A172 (cell line): ENCODE measurements at places on chromosomes 12 and 14. TPM values are rescaled to one million over a fixed set of nuclear protein-coding genes. Genes with fewer than 3 reads are reported as not detected.

DNA sequence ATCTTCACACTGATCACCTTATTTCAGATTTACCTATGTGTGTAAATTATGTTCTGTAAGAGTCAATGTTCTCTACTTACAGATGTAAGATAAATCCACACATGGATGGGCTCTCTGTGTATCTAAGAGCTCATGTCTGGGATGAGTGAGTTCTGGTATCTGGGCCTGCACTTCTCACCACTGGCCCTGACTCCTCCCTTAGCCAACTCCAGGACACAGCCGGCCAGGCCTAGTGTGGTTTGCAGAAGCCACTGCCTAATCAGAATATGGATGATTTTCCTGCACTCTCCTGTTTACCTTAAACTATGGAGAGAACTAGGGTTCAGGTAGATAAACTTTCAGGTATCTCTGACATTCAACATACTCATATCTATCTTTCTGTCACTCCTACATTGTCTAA is 1284.8 kb downstream of the TMEM121 start:
- no peak for DNase-seq

Gene ANKS1B
- 0.24 and 0.55 TPM in 2 replicates for total RNA-seq

- DNase-seq: no peak
These were observed 142.6 kb downstream of the EMP1 start for GRCh38 chr12:13339091-13339490.

DNA sequence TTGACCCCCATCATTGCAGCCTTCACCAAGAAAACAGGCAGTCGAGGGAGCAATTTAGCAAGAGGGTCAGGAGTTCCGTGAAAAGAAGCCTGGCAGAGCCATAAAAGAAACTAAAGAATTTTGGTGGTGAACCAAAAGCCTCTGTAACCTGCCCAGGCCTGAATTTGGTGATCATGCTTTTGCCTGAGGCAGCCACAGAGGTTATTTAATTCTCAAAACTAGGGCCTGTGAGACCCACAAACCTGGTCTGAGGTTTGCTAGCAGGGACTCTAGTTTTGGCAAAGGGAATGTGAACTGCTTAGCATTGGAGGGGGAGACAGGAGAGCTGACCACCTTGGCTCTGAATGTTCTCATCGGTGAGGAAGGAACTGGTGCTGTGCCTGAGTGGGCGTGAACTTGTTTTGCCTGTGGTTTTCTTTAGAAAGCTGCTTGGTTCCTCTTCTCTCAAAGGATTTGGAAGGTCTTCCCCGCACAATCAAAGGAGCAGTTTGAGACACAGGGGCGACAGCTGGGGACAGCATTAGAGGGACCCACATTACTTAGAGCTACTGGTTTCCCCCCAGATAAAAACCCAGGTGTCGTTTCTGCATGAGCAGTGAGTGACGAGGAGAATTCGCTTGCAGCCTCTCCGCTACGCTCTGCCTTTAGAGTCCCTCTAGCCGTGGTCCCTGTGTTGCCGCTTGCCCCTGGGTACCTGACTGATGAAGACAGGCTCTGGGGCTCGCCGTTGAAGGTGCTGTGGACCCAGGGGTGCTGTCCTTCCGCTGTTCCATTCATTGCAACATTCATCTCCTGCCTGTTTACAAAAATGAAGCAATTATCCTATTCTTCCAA is 12.6 kb upstream of the WNT5B start:
- DNase-seq: no peak

DNA sequence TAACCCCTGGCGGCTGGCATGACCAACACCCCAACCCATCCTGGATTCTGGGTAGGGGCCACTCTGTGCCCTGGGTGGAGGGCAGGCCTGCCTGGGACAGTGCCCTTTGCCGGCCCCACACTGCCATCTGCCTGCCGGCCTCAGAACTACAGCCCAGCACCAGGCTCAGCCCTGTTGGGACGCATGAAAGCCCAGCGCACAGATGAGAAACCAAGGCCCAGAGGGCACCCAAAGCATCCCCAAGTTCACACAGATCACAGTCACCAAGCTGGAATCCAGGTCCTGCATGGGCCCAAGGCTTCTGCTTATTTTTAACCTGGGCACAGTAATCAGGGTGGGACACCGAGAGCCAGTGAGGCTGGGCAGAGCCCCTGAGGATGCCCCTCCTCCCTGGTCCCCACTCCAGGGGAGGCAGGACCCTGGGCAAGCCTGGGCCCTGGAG is 26.2 kb downstream of the RFLNA start:
- peak; percentile 32 for DNase-seq

Gene FKBP11
- total RNA-seq: 2.8 and 3.3 TPM in 2 replicates

Gene PIANP
- total RNA-seq: 0.24 and 2.3 TPM in 2 replicates

Gene P2RX2
- total RNA-seq: not detected in 2 replicates

Gene SALL2
- total RNA-seq: 2.9 and 4.0 TPM in 2 replicates

GRCh38 chr14:79318371-79318770 is 892.9 kb downstream of the DIO2 start:
- no peak for DNase-seq

- DNase-seq: no peak
These were observed 67.0 kb downstream of the ARF6 start for GRCh38 chr14:49959822-49960408.

Gene SLC25A47
- total RNA-seq: 0.24 TPM in 1 of 2 replicates, not detected in the other
